ENCODE measurements at places on chromosomes 6 and 20.

GRCh38 chr20:18851629-18852028 lies 38.0 kb downstream of the SCP2D1 start:
- no peak for DNase-seq

- DNase-seq: no peak
Measured at GRCh38 chr6:155183095-155183494, 80.7 kb upstream of the CLDN20 start.

DNA sequence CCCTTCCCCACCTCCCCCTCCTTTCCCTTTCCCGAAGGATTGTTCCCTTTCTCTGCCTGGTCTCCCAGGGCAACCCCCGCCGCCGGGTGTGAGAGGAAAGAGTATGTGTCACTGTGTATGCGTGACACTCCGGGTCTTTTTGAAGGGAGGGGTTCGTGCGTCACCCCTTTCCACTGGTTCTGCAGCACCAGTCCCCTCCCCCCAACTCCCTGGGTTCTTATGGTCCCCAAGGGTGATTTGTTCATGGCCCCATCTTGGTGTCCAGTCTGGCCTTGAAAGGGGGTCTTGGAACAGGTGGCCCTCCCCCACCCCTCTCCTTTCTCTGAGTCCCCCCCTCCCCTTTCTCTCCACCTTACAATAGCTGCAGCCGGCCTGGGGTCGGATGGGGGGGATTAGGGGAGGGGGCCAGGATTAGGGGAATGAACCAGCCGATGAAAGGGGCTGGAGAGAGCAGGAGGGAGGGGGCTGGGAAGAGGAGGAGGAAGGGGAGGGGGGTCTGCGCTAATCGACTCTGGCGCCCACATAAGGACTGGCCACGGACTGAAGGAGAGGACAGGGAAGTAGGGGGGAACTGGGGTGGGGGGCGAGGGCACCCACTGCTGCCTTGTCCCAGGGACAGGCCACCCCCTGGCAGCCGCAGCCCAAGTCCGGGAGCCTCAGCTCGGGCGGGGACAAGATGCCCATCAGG lies 1.3 kb upstream of the RING1 start:
- no peak for DNase-seq

DNA sequence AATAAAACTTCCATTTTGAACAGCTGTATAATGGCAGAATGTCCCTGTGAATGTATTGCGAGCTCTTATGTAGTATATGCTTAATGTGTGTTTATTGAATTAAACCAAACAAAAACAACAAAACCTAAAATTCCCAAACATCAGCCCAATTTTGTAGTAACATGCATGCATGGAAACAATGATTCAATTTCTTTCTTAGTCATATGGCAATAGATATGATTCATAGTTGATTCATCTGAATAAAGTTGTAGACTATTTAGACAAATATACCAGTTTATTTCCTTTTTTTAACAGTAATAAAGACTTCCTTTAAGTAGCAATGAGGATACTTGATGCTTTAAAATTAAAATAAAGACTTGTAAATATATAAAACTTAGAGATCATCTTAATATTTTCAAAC lies 670.6 kb downstream of the CD109 start:
- no peak for DNase-seq

DNA sequence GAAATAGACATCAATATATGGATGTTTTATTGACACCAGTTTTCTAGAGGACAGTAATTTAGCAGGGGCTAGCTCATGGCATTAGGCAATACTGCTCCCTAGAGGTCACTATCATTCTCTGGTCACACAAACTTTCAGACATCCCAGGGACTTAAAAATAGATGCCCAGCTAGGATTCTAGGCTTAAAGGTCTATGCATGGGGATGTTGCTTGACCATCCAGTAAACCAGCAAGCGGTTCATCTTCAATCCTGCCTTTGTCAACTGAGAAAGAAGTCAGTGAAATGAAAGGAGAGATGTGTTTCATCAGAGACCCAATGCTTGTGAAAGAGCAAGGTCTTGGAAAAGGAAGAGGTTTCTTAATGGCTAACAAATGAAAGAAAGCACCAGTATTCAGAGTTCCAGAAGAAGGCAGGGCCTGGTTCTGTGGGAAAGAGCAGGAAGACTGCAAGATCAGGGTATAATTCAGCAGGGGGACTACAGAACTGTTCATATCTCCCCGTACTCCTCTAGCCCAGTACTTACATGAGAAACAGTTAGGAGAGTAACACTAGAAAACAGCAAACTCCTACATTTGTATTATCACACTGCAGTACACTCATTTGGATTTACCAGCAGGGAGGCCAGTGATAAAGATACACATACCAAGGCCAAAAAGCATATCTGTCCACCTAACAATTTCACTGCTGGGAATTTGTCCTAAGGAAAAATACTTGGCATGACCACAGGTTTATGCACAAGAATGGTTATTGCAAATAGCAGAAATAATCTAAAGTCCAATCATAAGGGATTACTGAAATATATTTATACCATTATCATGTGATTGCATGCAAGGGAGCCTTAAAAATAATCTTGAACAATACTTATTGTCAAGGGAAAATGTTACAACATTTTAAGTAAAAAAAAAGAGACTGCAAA lies 151.4 kb upstream of the LAMA2 start:
- DNase-seq: no peak

Measured in esophagus squamous epithelium (tissue), 5 donors.